ENCODE measurements at places on chromosomes 1 and 21. TPM values are rescaled to one million over a fixed set of nuclear protein-coding genes. Genes with fewer than 3 reads are reported as not detected.

LCE2A gene
- total RNA-seq = not detected

C1orf74 gene
- 3.2 TPM for total RNA-seq

DNA sequence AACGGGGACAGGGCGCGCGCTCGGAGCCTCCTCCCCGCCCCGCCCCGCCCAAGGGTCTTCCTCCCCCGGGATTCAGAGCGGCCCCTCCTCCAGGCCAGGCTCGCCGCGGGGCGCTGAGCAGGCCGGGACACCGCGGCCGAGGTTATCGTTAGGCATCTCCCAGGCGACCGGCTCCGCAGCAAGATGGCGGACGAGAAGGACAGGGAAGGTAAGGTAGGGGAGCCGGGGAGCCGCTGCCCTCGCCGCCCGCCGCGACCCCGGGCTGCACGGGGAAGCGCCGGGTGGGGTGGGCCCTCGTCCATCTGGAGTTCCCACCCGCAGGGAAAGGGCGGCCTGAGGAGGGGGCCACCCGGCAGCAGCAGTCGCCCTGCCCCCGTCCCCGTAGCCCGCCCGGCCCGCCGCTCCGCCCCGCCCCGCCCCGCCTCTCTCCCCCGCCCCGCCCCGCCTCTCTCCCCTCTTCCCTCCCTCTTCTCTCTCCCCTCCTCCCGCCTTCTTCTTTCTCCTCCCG lies 105.9 kb upstream of the HNRNPU start:
- DNase-seq = peak; percentile 94

MAP3K21 gene
- 9.0 TPM for total RNA-seq

DNA sequence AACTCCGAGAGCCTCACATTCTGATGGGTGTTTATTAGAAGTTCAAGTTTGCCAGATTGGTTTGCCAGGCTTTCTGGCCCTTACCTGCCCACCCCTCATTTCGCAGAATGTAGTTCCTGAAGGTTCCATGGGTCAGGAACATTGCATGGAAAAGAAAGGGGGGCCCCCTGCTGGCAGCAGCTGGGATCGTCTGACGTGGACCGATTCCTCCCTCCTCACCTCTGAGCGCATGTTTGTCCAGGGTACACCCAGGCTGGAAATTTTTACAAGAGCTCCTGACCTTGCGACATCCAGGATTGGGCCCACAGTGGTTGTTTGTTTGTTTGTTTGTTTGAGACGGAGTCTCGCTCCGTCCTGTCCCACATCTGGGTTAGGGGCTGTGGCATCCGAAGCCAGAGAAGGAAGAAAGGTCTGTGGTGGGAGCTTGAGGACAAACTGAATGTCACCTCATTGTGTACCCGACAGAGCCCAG lies 126.0 kb upstream of the TMEM51 start:
- DNase-seq = peak; percentile 61

- peak; percentile 37 for DNase-seq
These were observed 27.9 kb downstream of the RERE start for GRCh38 chr1:8789314-8790214.

DNA sequence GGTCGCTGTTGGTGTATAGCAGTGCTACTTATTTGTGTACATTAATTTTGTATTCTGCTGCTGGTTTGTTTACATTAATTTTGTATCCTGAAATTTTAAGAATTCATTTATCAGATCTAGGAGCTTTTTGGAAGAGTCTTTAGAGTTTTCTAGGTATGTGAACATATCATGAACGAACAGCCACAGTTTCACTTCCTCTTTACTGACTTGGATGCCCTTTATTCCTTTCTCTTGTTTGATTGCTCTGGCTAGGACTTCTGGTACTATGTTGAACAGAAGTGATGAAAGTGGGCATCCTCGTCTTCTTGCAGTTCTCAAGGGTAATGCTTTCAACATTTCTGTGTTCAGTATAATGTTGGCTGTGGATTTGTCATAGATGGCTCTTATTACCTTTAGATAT lies 1757.9 kb downstream of the BRINP3 start:
- no peak for DNase-seq

DNA sequence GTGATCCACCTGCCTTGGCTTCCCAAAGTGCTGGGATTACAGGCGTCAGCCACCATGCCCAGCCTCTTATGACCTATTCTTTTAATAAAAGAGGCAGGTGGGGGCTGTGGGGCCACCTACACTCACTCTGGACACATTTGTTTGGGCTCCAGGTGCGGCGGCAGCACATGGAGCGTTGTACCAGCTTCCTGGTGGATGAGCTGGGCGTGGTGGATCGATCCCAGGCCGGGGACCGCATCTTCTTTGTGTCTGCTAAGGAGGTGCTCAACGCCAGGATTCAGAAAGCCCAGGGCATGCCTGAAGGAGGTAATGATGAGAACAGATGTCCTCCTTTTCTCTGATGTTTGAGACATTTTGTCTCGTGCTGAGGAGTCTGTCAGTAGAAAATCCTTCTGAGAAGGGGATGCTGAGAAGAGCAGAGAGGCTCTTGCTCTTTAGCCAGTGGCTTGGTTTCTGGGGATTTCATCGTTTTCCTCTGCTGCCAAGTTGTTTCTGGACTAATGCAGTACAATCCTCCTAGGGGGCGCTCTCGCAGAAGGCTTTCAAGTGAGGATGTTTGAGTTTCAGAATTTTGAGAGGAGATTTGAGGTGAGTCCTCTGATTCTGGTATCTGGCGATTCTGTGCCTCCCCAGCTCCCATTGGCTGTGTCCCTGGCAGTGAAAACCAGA lies 17.9 kb upstream of the MIIP start:
- DNase-seq = no peak

DNA sequence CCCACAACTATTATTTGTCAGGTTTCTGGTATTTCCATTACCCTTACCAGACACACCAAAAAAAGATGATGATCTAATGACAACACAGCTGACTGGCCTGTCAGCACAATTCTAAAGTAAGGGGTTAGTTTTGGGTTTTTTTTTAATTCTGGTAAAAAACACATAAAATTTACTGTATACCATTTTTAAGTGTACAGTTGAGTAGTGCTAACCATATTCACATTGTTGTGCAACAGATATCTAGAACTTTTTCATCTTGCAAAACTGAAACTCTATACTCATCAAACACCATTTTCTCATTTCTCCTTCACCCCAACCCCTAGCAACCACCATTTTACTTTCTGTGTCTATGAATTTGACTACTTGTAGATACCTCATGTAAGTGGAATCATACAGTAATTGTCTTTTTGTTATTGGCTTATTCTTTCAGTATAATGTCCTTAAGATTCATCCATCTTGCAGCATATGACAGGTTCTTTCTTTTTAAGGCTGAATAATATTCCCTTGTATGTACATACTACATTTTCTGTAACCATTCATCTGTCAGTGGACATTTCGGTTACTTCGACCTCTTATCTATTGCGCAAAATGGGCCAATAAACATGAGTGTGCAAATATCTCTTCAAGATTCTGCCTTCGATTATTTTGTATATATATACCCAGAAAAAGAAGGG lies 29.8 kb downstream of the ARNT start:
- DNase-seq = no peak

PLD5 gene
- 1.2 TPM for total RNA-seq

GRCh38 chr1:115757856-115758255 lies 10.7 kb downstream of the CASQ2 start:
- DNase-seq = no peak

DNA sequence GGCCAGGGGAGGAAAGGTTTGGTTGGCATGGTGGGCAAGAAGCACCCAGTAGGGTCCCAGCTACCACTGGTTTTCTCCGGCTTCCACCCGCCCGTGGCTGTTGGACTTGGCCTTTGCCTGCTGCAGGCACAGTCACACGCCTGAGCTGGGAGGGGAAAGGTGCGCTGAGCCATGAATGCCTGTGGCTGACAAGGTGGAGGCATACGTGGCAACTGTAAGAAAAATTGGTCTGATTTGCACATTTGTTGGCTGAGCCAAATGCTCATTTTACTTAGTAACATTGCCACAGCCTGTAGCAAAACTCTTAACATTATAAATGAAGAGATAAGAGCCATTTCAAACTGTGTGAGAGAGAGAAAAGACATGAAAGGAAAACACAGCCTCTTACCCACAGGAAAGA lies 191.6 kb downstream of the PTPRC start:
- no peak for DNase-seq

- no peak for DNase-seq
These were observed 8.8 kb upstream of the FGR start for GRCh38 chr1:27643600-27644368.

Measured in upper lobe of left lung (tissue), 6 donors.